CD4-positive, alpha-beta T cell treated with Interleukin-4 for 4 hours (primary cell): ENCODE measurements at places on chromosomes 6 and 20.

DNA sequence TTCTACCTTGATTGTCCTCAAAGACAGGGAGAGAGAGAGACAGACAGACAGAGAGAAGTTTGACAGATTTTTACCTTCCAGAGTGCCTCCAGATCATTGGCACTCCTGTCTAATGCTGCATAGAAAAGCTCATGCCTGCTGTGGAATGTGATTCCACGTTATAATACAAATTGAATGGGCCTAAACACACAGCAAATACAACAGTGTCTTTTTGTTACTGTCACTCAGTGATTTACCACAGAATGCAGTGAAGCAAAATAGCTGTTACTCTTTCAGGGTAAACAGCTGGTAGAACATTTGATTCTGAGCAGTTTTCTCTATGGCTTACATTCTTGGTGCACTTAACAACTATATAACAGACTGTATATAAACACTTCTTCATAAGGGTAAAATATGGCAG lies 558.7 kb downstream of the LMBRD1 start:
- DNase-seq: no peak

- DNase-seq: no peak
Observed at GRCh38 chr6:154297721-154298120, 58.9 kb downstream of the IPCEF1 start.

GRCh38 chr6:111741177-111741952 lies 131.9 kb downstream of the FYN start:
- DNase-seq: no peak

GRCh38 chr6:161701056-161701455 lies 427.2 kb upstream of the AGPAT4 start:
- no peak for DNase-seq

- DNase-seq: no peak
Observed at GRCh38 chr6:158417760-158418098, 105.5 kb downstream of the TULP4 start.

GRCh38 chr6:161233986-161234661 lies 39.7 kb downstream of the AGPAT4 start:
- no peak for DNase-seq

GRCh38 chr6:18536591-18537055 lies 149.5 kb downstream of the RNF144B start:
- no peak for DNase-seq

- no peak for DNase-seq
Observed at GRCh38 chr6:159899994-159900745, 9.4 kb downstream of the MAS1 start.

- no peak for DNase-seq
Observed at GRCh38 chr6:90819483-90819882, 232.6 kb upstream of the MAP3K7 start.

GRCh38 chr6:48839206-48839605 lies 623.8 kb downstream of the MMUT start:
- DNase-seq: no peak

GRCh38 chr6:3865463-3865862 lies 16.3 kb downstream of the FAM50B start:
- DNase-seq: no peak

DNA sequence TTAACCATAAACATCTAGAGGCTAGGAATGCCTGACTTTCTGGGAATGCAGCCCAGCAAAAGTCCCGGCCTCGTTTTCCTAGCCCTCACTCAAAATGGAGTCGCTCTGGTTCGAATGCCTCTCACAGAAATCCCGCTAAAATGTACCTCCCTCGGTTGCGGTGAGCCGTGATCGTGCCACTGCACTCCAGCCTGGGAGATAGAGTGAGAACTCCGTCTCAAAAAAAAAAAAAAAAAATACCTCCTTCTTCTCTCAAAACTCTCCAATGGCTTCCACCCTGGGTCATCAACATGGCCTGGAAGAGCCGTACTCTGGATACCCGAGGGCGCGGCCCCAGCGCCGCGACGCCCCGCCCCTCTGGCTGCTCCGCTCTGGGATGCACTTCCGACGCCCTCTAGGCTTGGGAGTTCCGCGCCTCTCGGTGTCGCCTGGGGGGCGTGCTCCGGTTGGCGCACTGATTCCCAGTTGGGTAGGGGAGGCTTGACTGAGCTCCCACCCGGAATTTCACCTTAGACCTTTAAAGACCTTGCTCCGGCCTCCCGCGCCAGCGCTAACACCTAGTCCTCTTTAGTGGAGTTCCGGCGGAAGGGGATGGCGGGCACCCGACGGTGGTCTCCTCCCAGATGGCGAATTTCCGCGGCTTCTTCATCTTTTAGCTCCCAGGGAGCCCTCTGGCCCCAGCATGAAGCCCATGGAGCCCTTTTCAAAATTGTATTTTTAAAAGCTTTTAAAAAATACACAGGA lies 12.3 kb downstream of the HMGN4 start:
- no peak for DNase-seq

- DNase-seq: no peak
Observed at GRCh38 chr6:168318579-168319278, 848 bp downstream of the DACT2 start.

GRCh38 chr20:34445177-34446065 lies 70.8 kb upstream of the DYNLRB1 start:
- DNase-seq: no peak

GRCh38 chr6:99821164-99821563 lies 172.9 kb downstream of the MCHR2 start:
- DNase-seq: no peak

DNA sequence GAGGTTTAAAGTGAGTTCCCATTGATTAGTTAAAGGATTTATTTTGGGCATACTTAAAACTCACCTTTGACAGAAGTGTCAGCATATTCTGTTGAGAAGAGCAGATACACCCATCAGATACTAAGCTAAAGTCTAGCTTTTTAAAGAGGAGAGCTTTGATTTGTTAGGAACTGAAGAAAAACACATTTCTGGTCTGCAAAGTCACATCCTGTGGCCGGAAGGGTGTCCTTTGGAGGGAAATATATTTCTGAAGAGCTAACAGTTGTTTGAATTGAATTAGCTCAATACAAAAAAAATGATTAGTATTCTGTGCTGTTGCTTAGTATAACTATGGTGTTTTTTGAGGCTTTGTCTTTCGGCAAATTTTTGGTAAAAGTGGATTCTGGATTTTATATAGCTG lies 302.7 kb downstream of the RFPL4B start:
- DNase-seq: no peak

DNA sequence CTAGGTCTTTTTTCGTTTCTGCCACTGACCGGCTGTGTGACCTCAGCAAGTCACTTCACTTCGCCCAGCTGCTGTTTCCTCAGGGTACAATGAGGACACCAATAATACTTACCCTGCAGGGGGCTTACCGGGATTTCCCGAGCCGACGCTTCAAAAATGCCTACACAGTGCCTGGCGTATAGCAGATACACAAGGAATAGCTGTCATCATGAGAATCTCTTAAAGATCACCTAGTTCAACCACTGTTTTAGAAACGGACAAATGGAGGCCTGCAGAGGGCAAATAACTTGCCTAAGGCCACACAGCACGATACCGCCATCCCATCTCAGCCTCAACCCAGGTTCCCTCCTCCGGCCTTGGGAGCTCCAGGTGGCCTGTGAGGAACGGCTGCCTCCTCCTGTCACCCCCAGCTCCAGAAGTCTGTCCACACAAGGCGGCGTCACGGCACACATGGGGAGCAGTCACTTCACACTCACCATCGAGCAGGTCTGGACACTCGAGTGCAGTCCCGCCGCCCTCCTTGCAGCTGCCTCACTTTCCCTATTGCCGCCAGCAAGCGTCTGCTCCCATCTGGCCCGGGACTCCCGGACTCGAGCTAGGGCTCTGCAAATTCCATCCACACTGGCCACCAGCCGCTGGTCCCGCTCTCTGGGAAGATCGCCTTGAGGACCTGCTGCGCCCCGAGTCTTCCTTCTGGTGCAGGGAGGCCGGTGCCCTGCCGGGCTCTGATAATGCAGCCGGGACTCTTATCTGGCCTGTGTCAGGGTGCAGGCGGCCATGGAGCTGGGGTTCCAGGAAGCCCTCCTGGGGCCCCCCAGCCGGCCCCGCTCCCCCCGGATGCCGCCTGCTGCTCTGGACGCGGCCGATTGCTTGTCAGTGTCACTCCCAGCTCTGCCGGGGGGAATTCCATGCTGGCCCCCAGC lies at the start of gene RIPOR3:
RIPOR3 (minus strand) TSS at position 893 of the 923 bp plus-strand sequence; CDS start at position 479, 414 bp downstream.
- no peak for DNase-seq

- DNase-seq: no peak
Observed at GRCh38 chr20:38640521-38640920, 38.9 kb downstream of the ARHGAP40 start.

- no peak for DNase-seq
Observed at GRCh38 chr6:168499045-168499650, 58.2 kb downstream of the SMOC2 start.

DNA sequence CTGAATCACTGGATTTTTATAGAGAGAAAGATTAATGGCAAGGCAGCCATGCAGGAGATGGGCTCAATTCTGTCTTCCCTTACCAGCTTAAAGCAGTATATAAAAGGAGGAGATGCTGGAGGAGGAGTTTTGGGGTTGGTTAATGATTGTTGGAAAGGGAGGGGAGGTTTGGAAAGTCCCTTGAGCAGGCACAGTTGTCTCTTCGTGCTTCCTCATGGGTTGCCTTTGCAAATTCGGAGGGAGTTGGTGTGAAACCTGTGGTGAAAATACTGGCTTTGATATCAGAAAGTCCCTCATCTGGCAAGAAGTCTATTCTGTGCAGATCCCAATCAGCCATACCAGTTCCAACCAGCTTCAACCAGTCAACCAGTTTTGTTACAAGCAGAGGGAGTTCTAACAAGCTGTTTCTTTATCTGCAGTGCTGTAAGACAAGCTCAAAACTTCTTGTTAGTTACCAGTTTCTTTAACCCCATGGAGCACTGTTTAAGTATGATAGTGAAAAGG lies 107.0 kb downstream of the HIVEP1 start:
- peak; percentile 82 for DNase-seq

DNA sequence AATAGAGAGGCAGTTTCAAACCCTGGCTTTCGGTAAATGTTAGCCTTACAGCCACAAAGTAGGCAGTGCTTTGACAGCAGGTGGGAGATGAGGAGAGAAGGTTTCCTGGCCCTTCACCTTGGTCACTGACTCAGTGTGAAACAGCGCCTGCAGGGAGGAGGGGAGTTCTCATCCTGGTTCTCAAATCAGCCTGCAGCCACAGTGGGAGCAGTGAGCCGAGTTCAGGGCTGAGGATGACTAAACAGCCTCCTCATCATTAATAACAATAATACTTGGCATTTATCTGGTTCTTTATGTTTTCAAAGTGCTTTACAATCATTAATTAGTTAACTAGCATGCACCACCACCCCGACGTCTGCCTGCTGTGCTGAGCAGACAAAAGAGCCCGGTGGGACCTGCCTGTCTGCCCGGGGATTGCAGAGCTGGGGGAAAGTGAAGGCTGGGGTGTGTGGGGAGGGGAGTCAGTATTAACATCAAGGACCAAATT lies 59.6 kb downstream of the PRDM1 start:
- peak; percentile 21 for DNase-seq

- no peak for DNase-seq
Observed at GRCh38 chr20:46221256-46221833, 87.0 kb downstream of the CDH22 start.

DNA sequence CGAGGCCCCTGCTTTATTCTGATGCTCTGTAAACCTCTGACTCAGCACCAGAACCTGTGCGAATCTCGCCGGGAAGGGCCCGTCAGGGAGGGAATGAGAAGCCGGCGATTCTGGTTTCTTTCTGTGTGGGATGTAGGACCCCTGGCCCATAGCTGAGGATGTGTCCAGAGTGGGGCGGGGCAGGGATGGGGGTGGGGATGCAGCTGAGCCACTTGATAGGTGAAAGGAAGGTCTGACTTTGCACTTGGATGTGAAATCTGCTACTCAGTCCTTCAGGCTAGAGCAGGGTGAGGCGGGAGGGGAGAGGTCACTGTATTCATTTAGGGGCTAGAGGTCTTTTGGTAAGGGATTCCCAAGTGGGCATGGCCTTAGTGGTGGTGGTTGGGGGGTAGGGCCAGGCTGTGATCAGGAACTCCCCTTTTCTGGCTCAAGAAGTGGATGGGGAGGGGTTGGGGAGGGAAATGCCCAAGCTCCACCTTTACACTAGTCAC lies 2.3 kb downstream of the TOX2 start:
- DNase-seq: no peak

DNA sequence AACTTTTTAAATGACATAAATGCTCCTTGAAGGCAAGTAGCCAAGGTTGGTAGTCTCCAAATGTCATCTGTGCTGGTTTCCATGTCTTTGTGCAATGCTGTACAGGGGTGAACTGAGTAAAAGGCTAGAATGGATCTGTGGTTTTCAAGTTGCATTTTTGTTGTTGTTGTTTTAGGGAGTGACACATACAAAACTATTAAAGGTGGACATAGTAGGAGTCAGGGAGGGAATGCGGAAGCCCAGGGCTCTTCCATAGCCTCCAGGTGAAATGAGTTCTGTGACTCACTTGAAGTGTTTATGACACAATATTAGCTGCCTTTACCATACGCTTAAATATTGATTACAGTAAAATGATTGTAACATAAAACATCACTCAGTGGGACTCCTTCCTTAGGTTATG lies 22.5 kb upstream of the QKI start:
- no peak for DNase-seq

DNA sequence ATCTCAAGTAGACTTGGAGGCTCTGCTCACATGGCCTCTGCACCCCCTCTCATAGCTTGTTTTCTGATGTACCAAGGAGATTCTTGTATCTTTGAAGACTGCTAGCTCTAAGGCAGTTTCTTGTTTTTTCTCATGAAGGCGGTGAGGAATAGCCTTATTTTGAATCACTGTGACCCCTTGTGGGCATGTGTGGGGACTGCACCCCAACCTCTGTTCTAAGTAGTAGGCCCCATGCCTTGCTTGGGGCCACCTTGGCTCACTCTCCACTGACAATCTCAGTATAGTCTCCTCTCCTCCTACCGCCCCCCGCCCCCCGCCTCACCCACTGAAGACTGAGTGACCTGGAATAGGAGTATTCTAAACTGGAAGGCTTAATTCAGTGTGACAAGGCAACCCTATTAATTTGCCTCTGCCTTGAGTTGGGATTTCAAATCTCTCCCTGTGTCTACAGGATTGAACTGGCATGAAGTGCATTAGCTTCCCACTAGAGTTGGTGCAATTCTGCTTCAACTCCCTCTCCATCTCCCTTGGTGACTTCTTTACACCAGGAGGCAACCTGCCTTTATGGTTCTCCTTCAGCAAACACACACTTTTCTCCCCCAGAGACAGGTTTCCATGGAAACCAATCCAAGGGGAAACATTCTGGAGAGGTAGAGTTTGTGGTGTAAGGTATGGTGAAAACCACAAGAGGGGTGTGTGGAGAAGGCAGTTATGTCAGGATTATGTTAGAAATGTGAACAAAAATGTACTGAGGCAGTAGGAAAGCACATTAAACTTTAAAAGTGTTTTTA lies 75.4 kb upstream of the ECI2 start:
- DNase-seq: peak; percentile 43

GRCh38 chr6:124131779-124132178 lies 328.1 kb downstream of the NKAIN2 start:
- DNase-seq: no peak
